ENCODE measurements at places on chromosomes 13 and 19.

DNA sequence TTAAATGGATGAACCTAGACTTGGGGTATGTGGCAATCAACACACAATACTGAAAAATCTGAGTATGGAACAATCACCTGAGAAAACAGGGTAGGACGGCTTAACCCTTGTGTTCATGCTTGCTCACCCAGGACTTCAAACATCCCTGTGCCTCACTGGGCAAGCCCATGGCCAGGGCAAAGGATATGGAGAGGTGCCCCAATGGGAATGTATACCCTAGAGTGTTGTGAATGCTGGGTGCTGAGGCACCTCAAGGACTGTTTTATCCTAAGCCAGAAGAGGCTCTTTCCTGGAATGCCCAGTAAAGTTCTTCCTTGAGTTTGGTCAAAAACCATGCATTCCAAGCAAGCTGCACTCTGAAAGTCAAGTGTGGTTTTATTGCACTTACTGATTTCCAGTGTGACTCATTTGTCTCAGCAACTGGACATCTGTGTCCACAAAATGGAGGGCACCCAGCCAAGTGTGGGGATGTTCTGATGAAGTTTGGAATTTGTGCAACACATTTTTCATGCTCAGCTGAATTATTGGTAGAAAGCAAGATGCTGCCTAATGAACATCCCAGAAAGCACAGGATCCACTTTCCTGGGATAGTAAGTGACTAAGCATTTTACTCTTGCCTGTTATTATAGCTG, 531.3 kb downstream of the RFC3 start:
- DNase-seq = no peak

DNA sequence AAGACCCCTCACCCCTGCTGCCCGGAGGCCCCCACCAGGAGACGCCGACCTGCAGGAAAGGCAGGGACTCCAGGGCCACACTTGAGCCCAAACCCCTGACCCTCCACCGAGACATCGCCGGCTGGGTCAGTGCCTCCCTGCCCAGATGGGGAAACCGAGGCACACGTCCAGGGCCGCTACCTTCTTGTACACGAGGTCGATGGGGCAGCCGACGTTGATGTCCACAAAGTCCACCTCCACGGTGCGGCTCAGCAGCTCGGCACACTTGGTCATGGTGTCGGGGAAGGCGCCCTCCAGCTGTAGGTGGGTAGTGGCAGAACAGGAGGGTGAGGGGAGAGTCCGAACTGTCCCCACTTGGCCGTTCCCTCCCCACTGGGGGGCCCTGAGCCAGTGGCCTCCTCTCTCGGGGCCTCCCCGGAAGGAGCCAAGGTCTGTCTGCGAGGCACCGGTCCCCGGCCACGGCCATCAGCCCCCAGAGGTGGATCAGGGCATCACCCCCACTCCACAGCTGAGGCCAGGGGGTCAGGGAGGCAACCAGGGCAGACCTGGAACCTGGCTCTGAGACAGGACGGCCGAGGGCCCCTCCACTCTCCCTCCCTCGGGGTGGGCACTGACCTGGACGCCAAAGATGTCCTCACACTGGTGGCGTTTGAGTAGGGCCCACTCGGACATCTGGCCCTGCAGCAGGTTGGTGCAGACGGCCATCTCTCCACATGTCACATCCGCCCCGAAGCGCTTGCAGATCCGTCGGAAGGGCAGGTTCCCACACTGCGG, 3.0 kb upstream of the PRR22 start:
- DNase-seq = no peak

DNA sequence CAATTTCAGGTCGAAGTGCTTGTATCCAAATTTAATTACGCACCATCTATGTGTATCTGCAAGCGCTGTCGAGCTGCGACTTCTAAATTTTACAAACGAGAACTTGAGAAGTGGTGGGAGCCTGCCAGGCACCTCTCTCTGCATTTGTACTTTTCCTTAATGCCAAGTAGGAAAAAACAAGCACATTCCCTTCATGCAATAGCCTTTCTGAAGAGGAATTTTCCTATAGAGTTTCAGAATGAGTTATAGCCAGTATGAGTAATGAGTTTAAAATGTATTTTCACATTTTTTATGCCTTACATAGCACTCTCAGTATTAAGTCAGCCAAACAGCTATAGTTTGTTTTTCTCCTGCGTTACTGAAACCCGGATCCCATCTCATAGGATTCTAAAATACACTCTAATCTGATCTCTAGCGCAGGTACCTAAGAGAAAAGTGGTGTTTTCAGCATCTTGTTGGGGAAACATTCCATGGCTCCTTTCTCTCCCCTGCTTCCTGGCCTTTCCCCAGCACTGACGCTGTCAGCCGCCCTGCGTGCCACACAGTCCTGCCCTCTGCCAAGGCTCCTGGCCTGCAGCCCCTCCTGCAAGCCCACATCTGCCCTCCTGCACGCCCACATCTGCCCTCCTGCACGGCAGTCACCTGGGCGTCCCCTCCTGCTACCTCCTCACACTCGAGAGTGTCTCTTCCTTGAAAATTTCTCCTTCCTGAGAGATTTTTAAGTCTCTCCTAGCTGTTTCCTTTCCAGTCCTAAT, 526.9 kb downstream of the MYO16 start:
- DNase-seq = no peak

- DNase-seq = no peak
Observed at GRCh38 chr19:31096935-31097545, 252.2 kb downstream of the TSHZ3 start.

- DNase-seq = no peak
Observed at GRCh38 chr19:34461375-34462100, 20.0 kb upstream of the WTIP start.

GRCh38 chr19:616062-616700, 17.2 kb downstream of the POLRMT start:
- no peak for DNase-seq

- no peak for DNase-seq
Observed at GRCh38 chr19:39412867-39413271, 400 bp downstream of the PLEKHG2 start.

DNA sequence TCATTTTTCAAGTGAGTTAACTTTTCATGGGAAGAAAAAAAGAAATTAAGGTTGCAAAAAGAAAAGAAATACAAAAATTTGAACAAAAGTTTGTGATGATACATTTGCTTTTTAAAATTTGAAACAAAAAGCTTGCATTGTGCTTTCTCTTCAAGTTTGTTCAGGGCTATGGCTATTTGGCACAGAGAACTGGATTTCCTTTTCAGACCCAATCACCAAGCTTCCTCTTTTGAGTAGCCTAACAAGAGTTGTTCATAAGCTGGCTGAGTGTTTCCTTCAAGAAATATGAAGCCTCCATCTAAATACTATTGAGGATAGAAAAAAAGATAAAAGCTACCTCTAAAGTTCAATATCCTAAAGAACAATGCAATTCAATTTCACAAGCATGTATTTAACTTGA, 787.8 kb downstream of the LIG4 start:
- DNase-seq = peak; percentile 31

GRCh38 chr13:73058432-73058735, 421 bp upstream of the KLF5 start:
- no peak for DNase-seq

DNA sequence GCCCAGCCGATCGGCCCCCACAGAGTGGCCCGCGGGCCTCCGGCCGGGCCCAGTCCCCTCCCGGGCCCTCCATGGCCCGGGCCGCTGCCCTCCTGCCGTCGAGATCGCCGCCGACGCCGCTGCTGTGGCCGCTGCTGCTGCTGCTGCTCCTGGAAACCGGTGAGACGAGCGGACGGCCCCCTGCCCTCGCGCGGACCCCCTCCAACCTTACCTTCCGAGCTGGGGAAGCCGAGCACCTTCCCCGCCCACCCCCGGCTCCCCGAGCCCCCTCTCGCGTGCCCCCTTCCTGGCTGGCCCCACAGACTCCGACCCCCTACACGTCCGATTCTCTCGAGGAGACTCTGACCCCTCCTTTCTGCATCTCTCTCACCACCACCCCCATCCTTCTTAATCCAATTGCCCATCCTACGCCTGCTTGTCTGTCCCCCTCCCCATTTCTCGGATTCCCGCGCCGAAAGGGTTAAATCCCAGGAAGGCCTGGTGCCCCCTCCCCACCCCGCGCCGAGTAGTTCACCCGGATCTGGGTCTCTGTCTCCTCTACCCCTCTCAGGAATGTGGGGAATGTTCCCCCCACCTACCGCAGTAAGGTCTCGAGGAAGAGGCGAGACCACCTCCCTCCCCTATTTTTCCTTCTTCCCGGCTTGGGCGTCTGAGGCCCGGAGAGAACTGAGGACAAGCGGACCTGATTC, 502 bp downstream of the NECTIN2 start:
- no peak for DNase-seq

DNA sequence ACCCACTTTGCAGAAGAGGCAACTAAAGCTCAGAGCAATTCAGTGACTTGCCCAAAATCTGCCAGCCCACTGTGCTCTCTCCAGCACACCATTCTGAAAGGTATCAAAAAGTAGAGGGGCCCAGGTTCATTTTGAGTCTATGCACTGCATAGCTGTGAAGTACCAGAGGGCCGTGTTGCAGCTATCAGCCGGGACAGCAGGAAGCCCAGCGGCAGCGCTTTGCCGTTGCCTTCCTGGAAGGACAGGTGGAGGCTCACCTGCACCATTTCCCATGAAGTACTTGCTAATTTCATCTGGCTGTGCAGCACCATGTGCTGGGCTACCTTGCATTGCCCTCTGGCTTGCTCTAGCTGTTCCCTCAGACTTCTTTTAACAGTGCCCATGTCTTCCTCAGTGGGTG, 2.7 kb upstream of the SERPINE3 start:
- no peak for DNase-seq

DNA sequence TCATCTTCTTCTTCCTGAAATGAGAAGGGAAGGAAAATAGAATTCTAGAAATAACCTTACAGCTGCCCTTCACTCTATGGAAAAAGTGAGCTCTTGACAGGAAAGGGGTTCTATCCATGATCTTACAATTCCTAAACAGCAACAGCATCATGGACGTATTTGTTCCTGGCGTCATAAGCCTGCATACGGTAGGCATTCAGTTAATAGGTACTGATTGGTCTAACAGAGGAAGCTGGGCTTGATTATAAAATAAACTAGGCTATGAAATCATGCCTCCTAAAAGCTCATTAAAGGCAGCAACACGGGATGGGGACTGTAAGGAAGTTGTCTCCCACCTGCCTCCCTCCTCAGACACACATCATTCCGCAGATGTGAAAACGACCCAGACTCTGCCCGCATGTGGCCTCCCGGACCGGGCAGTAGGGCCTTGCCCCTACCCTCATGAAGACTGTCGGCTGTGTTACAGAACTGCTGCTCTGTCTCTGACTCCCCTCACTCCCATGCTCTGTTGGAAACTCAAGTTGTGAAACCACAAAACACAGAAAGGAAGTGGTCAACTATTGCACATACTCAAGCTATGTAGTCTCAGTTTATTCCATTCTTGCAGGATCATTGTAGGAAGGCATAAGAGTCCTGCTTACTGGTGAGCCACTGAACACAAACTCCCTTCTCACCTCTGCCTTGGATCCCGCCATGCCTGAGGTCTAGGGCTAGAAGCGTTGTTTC, 129.8 kb downstream of the DLEU7 start:
- peak; percentile 94 for DNase-seq

GRCh38 chr13:43088093-43088511, 64.7 kb downstream of the DNAJC15 start:
- DNase-seq = no peak

- no peak for DNase-seq
Observed at GRCh38 chr19:10643968-10644259, 10.2 kb upstream of the ILF3 start.

- DNase-seq = no peak
Observed at GRCh38 chr19:29945433-29945832, 3.4 kb downstream of the URI1 start.

DNA sequence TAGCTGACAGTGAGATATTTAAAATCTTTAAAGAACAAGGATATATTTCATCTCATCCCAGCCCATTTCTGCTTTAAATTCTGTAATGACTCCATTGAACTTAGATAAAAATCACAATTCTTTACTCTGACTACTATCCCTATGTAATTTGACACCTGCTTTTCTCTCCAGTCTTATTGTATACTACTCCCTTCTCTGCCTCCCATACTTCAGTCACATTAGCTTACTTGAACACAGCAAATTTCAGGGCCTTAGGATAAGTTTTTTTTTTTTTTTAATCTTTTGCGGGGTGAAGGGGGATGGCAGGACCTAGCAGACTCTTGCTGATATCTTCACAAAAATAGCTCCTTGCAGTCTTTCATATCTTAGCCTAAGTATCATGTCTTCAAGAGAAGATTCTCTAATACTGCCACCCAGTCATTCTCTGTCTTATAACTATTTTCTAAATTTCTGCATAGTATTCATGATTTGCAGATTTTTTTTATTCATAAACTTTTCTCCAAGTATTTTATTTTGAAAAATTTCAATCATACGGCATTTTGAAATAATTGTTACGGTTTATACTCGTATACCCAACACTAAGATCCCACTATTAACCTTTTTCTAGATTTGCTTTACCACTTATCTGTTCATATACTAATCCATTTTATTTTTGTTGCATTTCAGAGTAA, 151.4 kb downstream of the PCCA start:
- no peak for DNase-seq

DNA sequence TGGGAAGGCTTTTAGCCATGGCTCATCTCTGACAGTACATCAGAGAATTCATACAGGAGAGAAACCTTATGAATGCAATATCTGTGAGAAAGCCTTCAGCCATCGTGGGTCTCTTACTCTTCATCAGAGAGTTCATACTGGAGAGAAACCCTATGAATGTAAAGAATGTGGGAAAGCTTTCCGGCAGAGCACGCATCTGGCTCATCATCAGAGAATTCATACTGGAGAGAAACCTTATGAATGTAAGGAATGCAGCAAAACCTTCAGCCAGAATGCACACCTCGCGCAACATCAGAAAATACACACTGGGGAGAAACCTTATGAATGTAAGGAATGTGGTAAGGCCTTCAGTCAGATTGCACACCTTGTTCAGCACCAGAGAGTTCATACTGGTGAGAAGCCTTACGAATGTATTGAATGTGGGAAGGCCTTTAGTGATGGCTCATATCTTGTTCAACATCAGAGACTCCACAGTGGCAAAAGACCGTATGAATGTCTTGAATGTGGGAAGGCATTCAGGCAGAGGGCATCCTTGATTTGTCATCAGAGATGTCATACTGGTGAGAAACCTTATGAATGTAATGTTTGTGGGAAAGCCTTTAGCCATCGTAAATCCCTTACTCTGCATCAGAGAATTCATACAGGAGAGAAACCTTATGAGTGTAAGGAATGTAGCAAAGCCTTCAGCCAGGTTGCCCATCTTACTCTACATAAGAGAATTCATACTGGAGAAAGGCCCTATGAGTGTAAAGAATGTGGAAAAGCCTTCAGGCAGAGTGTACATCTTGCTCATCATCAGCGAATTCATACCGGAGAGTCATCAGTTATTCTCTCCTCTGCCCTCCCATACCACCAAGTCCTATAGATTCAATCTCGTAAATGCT, 10.7 kb downstream of the ZNF470 start:
- no peak for DNase-seq

- DNase-seq = no peak
Observed at GRCh38 chr19:48780631-48781391, 25.5 kb downstream of the FGF21 start.

- no peak for DNase-seq
Observed at GRCh38 chr19:39342647-39343305, 555 bp downstream of the SAMD4B start.

All from Kasumi-1 (cell line).